CD14-positive monocyte (primary cell): ENCODE measurements at places on chromosomes 3 and 15.

- DNase-seq, result no peak
Observed at GRCh38 chr15:100740138-100740537, 137.7 kb downstream of the ASB7 start.

DNA sequence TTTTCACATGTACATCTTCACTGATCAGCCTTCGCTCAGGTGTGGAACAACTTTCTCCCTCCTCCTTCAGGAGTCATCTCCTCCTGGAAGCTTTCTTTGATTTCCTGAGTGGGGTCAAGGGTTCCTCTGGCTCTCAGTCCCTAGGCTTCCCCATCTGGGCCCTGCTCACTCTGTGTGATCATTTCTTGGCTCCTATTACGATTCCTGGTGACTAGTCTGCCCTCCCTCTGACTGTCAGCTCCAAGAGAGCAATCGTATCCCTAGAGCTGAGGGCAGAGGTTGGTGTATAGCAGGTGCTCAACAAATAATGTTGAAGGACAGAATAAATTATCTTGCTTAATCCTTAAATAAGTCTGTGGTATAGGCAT, 15.3 kb upstream of the PRKCD start:
- no peak for DNase-seq

GRCh38 chr3:175288621-175289020, 429.5 kb downstream of the NAALADL2 start:
- no peak for DNase-seq

- DNase-seq, result no peak
Observed at GRCh38 chr3:192830291-192831110, 87.2 kb downstream of the MB21D2 start.

- no peak for DNase-seq
Observed at GRCh38 chr3:96970211-96970610, 155.8 kb downstream of the EPHA6 start.

GRCh38 chr3:126035362-126036050, 48.4 kb downstream of the SLC41A3 start:
- no peak for DNase-seq

DNA sequence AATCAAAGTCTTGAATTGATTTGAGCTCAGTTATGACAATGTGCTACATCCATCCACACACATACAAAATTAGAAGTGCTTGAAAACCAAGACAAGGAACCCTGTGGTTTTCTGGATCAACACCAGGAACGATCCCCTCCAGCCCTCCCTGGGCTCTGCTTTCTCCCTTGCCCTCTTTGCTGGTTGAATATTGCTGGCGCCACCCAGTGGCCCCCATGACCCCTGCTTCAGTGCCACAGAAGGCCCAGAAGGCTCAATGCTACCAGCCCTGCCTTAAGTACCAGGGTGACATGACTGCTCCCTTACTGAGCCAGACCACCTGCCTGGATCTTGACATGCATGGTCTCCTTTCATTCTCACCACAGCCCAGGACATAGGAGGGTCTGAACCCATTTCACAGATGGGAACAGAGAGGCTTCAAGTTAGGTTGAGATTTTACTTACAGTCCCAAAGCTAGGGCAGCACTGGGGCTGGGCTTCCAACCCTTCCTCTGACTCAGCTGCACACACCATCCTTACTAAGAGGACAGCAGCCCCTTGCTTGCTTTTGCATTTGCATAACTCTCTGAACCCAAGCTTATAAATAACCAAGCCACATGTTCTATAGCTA, 15.0 kb downstream of the IL12A start:
- DNase-seq, result peak; percentile 47

- DNase-seq, result peak; percentile 94
Observed at GRCh38 chr15:51731549-51732267, 5.7 kb downstream of the LYSMD2 start.
